Activated CD8-positive, alpha-beta memory T cell treated with anti-CD3 and anti-CD28 coated beads, Interleukin-2, amount 10 ng/mL, durations not matched to agents 7 days and 5 days (primary cell): ENCODE measurements at places on chromosomes 11 and 22.

DNA sequence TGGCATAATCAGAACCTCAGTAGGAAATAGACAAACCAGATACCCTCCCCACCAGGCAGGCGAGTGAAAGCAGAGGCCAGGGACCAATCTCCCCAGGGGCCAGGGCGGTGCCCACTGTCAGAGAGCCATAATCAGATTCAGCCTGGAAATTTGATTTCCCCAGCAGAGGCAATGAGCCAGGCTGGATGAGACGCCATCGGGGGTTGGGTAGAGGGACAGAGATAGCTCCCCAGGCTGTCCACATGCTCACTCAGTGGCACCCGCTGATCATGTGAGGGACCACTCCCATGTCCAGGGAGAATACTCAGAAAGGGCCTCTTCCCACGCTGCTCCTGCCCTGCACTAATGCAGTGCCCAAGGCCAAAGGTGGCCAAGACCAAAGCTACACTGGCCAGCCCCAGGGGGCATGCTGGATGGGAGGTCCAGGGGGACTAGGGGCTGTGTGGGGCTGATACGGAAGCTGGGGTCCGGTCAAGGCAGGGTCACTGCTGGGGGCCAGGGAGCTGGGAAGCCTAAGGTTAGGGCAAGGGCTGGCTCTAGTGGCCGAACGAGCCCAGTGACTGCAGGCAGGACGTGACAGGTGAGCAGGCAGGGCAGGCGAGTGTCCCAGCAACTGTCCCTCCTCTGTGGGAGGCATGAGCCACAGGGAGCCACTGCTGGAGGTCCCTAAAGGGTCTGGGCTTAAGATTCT, 19.8 kb downstream of the ARVCF start:
- no peak for DNase-seq

GRCh38 chr22:47286590-47286989, 524.1 kb downstream of the TBC1D22A start:
- no peak for DNase-seq

- no peak for DNase-seq
Measured at GRCh38 chr22:27046086-27046485, 388.7 kb downstream of the MIAT start.

DNA sequence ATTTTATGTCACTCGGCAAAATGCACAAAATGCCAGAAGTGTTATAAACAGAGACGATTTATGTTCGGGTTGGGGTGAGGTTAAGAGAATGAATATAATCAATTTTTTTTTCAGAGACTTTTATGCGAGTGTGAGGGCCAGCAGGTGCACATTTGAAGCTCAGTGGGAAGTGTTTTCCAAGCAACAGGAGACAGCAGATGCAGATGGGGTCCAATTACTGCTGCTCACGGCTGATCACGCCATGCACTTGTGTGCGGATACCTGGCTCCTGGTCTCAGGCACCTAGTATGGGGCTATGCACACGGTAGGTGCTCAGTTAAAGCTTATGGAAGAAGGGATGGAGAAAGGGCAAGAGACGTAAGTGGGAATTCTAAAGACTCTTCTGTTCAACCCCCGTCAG, 249.1 kb downstream of the MIAT start:
- DNase-seq, result no peak

DNA sequence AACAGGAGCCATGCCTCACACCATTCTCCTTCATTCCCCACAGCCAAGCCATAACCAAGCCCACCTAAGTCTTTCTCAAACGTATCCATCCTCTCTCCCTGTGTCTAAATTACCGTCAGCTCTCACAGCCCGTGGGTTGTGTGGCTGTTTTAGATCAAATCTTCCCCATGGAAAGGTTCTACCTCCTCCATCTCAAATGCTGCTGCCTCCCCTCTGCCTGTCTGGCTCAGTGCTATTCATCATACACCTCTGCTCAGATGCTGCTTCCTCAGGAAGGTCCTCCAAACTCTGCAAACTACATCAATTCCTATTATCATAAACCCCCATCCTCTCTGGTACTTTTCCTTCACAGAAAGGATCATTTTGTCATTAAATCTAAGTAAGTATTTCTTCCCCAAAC, 15.1 kb downstream of the NFRKB start:
- DNase-seq, result no peak
